ENCODE measurements at places on chromosomes 16 and 17.

- DNase-seq: no peak
These were observed 3.5 kb downstream of the FOXJ1 start for GRCh38 chr17:76137351-76138233.

DNA sequence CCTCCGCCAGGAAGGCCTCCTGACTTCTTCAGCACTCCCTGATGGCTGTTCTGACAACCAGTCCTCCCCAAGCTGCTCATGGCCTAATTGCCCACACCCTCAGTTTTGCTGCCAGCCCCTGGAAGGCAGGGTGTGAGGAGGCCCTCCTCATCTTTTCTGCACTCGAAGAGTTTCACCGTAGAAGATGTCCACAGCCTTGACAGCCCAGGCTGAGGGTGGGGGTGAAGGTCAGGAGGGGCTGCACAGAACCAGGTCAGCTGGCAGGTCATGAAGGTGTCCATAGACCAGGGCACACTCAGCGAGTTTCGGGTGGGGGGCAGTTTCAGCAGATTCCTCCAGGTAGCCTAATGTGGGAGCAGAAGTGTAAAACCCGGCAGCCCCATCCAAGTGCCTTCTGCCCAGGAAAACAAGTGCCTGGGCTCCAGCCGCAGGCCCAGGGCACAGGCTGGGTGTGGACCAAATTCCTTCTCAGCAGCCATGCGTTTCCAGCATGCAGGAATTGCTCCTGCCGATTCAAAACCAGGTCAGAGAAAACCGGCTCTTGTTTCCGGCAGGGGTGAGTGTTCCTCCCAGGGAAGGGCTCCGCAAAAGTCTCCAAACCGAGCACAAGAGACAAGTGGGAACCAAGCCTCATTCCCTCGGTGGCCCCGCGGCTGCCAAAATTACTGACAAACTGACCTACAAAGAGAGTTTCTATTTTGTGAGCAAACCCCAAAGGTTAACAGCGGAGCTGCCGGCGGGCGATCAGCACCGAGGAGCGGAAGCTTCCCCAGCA, 228.8 kb downstream of the C16orf78 start:
- no peak for DNase-seq

- no peak for DNase-seq
These were observed 6.2 kb upstream of the CIITA start for GRCh38 chr16:10870808-10871156.

DNA sequence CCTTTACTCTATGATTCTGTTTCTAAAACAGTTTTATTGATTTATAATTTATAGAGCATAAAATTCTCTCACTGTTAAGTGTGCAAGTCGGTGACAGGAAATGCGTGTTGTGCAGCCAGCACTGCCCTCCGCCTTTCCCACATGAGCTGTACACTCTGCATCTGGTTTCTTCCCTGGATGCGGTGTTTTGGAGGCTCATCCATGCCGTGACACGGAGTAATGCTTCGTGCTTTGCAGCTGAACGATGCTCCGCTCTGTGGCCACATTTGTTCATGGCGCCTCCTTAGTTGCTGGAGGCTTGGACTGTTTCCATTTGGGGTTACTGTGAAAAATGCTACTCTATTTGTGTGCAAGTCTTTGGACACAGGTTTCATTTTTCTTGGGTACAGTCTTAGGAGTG, 7.2 kb upstream of the IGFALS start:
- no peak for DNase-seq
